A172 (cell line): ENCODE measurements at places on chromosomes 6 and 20.

GRCh38 chr20:60371384-60371783, 413.2 kb downstream of the CDH26 start:
- DNase-seq: no peak

- DNase-seq: no peak
These were observed 50.1 kb downstream of the HDDC2 start for GRCh38 chr6:125251516-125252220.

- DNase-seq: no peak
These were observed 7.8 kb upstream of the PNISR start for GRCh38 chr6:99432877-99433276.

- DNase-seq: peak; percentile 52
These were observed 14.9 kb upstream of the PPARD start for GRCh38 chr6:35327349-35328027.

DNA sequence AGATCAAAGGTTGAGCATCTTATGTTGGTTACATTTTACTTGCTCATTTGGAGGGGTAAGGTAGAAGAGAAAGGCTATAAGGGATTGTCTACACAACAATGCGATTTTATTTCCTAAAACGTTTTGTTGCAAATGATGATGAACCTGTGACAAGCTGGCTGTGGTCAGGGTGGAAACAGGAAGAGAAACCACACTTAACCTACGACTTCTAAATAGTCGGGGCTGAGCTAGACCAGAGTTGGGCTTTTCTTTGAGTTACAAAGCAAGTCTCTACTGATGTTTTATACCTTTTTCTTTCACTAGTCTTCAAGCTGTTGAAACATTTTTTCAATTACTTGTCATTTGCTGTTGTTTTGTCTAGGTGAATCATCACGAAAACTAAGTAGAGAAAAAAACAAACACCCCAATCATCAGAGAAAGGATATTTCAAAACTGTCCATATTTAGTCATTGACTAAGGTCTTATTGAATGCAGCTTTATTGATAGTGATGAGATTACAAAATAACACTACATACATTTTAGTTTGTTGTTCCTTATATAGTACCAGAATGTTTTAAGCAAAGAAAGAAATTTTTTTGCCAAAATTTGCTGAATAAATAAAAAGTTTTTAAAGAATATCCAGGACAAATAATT, 18.0 kb downstream of the KLHL31 start:
- no peak for DNase-seq

GRCh38 chr20:23770384-23770783, 19.6 kb upstream of the CST1 start:
- DNase-seq: no peak

DNA sequence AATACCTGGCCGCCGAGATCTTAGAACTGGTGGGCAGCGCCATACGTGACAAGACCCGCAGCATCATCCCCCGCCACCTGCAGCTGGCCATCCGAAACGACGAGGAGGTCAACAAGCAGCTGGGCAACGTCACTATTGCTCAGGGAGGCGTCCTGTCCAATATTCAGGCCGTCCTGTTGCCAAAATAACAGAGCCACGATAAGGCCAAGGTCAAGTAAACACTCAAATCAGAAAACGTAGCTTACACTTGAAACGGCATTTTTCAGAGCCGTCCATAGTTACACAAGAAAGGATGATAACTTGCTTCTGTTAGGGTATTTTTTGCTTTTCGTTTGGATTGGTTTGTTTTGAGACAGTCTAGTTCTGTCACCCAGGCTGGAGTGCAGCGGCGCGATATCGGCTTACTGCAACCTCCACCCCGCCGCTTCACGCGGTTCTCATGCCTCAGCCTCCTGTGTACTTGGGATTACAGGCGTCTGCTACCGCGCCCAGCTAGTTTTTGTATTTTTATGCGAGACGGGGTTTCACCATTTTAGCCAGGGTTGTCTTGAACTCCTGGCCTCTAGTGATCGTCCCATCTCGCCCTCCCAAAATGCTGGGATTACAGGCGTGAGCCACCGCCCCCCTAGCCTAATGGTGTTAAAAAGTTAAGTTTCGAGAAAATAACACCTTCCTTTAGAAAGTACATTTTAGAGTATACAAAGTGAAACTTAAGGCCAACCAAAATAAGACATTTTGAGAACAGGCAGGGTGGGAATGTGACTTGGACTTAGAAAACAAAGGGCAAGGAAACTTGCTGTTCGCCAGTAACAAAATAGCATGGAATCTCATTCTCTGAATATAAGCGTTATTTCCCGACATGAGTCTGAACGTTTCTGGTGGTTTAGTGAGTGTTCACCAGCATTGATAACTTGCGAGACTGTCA, 42.8 kb upstream of the HFE start:
- DNase-seq: no peak

- DNase-seq: no peak
These were observed 87.2 kb upstream of the RGS17 start for GRCh38 chr6:153218184-153218792.

GRCh38 chr6:74657011-74657410, 548.8 kb downstream of the COL12A1 start:
- DNase-seq: no peak

DNA sequence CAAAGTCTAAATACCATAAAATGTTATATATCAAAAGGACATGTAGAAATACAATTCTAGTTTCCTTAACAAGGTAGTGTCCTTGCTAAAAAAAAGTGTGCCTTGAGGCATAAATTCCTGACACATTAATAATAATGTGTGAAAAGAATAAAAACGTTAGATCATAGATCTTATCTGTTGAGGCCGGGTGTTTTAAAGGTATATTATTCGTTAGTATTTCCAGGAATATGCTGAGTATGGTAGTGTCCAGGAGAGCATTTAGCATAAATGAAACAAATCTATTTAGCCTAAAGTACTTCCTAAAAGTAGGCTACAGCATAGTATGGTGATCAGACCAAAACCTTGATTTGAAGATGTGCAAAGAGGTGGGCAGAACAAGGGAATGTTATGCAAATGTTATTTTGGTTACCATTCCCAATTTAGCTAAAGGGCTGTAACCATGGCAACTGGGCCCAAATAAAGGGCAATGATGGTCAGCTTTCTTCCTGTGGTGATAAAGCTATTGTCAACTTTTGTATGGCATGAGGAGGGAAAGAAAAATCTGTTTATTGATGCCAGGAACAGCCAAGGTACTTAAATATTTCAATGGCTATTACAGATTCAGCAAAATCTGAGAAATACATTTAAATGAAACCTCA, 18.9 kb downstream of the MKKS start:
- peak; percentile 11 for DNase-seq

- DNase-seq: no peak
These were observed 822 bp downstream of the ELOVL4 start for GRCh38 chr6:79946272-79947190.

DNA sequence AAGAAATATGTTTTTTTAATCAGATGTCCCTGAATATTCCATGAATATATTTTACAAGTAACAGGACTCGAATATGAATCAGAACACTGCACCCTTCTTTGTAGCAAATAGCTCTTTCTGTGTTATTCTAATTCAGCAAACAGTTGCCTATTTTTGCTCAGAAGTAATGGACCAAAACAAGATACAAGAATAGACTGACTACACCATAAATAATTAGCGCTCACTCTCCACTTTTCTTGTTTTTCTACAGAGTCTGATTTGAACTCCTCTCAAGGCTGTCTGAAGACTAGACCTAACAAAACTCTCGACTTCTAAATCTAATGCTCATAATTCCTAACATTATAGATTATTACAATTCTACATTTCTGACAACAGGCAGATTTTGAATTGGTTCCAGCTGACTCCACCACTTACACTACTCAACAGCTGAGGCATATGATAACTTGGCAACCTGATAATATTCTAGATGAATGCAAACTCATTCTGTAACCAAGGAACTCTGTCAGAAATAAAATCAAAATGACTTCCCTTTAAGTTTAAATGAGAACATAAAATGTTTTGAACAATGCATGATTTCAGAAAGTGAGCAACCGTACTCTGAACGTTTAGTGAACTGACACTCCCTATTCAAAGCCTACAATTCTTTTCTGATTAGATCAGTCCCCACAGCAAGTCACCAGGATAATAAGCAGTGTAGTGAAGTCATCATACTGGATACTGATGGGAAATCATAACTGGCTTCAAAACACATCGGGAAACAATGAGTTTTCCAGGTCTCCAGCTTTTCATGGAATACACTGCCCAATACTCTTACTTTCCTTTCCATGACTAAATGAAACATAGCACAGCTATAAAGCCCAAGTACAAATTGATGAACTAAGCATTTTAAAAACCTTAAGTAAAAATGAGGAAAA, 114.2 kb upstream of the BEND6 start:
- DNase-seq: peak; percentile 74

- no peak for DNase-seq
These were observed 1.6 kb upstream of the FAM135A start for GRCh38 chr6:70411542-70412251.

GRCh38 chr20:38007526-38007925, 25.7 kb downstream of the TTI1 start:
- no peak for DNase-seq

DNA sequence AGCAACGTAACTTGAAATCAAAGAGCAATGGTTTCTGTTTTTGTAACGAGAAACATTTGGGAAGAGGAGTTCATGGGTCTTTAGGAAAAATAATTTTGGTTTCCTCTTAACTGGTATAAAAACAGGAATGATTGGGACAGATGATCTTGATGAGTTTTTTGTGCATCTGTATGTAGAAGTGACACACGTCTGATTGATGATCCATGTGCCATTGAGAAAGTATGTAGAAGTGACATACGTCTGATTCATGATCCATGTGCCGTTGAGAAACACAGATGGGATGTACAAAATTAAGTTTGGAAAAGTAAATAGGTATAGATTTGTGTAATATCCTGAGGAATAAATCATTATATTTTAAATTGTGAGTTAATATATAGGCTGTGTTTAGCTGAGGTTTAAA, 2.1 kb downstream of the KIAA1586 start:
- no peak for DNase-seq

GRCh38 chr6:107314531-107314939, 144.8 kb downstream of the PDSS2 start:
- no peak for DNase-seq

- DNase-seq: no peak
These were observed 485.0 kb downstream of the MMUT start for GRCh38 chr6:48978016-48978415.

DNA sequence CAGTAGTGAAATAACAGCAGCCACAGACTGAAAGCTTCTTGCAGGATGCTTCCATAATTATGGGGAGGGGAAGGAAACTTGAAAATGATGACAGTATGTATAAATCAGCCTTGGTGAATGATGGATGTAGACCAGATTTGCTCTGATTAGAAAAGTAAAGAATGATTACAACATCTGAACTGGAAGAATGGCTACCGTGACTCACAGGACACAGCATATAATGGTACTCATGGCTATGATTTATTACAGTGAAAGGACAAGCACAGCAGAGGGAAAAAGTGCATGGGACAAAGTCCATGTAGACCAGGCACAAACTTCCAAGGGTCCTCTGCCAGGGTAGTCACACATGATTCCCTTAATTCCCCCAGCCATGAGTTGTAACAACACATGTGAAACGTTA, 70.7 kb upstream of the POPDC3 start:
- no peak for DNase-seq

DNA sequence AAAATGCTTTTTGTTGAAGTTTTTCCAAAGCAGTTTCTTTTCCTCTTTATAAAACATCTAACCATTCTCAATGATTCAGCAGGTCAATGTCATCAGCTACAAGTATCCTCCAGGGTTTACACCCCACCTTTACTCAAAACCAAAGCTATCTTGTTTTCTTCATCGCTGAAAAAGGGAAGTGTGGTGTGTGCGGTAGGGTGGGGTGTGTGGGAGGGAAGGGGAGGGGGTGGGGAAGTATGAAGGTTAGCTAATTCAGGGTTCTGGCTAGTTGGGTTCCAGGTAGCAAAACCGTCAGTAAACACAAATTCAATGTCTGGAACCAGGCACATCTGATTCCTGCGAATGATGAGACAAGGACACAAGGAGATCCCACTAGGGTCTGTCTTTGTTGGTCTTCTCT, 189.6 kb downstream of the GJA10 start:
- DNase-seq: no peak

DNA sequence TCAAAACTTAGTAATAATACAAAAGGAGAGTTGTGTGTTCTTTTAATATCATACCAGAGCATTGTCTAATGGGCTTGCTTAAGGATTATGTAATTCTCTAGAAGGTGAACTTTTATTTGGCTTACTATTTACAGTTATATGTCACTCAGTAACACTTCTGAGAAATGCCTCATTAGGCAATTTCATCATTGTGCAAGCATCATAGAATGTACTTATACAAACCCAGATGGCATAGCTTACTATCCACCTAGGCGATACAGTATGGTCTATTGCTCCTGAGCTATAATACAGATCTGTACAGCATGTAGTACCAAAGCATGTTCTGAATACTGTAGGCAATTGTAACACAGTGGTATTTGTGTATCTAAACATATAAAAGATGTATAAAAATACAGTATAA, 340.1 kb downstream of the PHF3 start:
- no peak for DNase-seq

DNA sequence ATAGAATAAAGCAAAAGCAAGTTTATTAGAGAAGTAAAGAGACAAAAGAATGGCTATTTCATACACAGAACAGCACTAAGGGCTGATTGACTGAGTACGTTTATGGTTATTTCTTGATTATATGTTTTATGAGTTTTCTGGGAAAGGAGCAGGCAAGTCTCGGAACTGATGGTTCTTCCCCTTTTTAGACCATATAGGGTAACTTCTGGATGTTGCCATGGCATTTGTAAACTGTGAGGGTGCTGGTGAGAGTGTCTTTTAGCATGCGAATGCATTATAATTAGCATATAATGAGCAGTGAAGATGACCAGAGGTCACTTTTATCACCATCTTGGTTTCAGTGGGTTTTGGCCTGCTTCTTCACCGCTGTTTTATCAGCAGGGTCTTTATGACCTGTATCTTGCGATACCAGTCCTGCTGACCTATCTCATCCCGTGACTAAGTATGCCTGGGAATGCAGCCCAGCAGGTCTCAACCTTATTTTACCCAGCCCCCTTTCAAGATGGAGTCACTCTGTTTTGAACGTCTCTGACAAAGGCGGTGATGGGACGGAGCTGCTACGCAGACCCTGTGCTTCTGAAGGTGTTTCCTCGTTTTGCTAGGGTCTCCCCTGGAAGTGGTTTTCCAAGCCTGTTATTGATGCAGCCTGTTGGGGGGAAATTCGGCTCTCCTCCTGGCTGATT, 45.4 kb upstream of the BMP6 start:
- DNase-seq: no peak

DNA sequence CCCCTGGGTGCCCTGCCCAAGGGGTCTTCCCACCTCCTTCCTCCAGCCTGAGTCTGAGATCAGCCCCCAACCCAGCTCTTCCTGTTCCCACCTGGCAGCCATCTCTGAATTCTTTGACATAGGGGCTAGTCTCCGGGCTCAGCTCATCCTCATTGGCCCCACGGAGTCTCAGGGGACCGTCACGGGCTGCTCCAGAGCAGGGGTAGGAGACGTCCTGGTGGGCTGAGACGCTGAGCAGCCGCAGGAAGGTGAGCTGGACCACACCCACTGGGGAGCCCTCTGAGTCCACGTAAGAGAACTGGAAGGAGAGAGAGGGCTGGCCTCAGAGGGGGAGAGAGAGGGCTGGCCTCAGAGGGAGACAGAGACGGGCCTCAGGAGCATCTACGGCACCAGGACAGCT, 28.1 kb downstream of the COL11A2 start:
- no peak for DNase-seq
